GM12864 (cell line): ENCODE measurements at places on chromosomes 6 and 20.

GRCh38 chr6:122894791-122895190, 101.2 kb upstream of the CLVS2 start:
- DNase-seq: no peak

- DNase-seq: no peak
These were observed at the start of gene DEFB115 for GRCh38 chr20:31257364-31257763. Gene DEFB115, plus strand, starts transcription at chr20:31257664. Its CDS starts 0 bp downstream, at chr20:31257664.

DNA sequence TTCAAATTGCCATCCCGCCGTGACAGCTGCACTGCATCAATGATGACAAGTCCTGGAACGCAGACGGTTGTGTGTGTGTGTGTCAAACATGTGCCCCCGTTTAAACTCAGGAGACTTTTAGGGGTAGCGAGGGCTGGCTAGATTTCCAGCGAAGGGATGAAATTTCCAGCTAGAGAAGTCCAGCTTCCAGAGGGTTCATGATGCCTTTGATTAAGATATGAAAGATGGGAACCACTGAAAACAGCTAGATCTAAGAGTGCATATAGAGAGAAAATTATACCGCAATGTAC, 644 bp downstream of the KIZ start:
- DNase-seq: no peak

DNA sequence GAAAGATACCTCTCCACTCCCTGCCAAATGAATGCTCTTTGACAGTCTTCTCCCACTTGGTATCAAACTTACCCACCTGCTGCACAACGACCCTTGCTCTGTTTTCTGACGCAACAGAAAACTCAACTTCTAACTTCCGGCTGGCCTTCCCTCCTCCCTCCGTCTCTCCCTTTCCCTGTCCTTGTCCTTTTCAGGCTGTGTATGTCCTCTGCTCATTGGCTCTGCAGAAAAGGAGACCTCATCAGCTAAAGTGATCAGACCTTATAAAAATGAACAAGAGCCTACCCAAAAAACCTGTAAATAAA, 12.2 kb downstream of the TRAF3IP2 start:
- DNase-seq: no peak

- no peak for DNase-seq
These were observed 44.6 kb downstream of the TOX2 start for GRCh38 chr20:43959079-43959919.
